Head of caudate nucleus (tissue), 42 donors: ENCODE measurements at places on chromosomes 11 and 22.

DNA sequence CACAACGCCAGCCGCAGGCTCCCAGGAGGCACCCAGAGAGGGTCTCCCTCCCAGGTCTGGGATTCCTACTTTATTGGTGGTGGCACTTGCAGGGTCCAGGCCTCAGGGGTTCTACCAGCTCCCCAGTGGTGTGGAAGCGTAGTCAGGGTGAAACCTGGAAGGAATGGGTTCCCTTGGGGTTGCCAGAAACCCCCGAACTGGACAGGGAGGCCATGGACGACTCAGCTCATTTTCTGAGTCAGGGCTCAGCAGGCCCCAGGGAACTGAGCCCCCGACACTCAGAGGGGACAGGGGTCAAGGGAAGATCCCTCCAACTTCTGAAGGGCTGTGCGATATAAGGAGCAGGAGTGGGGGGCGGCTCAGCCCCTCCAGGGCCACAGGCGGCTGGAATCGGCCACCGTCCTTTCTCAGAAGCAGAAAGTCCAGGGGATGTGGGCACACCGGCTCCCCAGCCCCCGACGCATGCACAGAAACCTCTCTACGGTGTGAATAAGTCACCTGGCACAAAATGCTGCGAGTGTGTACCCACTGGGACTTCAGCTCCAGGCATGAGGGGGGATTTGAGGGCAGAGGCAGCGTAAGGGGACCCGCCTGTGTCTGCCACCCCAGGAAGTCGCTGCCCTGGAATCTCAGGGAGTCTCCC lies 25.1 kb downstream of the MRGPRG start:
- no peak for DNase-seq

DNA sequence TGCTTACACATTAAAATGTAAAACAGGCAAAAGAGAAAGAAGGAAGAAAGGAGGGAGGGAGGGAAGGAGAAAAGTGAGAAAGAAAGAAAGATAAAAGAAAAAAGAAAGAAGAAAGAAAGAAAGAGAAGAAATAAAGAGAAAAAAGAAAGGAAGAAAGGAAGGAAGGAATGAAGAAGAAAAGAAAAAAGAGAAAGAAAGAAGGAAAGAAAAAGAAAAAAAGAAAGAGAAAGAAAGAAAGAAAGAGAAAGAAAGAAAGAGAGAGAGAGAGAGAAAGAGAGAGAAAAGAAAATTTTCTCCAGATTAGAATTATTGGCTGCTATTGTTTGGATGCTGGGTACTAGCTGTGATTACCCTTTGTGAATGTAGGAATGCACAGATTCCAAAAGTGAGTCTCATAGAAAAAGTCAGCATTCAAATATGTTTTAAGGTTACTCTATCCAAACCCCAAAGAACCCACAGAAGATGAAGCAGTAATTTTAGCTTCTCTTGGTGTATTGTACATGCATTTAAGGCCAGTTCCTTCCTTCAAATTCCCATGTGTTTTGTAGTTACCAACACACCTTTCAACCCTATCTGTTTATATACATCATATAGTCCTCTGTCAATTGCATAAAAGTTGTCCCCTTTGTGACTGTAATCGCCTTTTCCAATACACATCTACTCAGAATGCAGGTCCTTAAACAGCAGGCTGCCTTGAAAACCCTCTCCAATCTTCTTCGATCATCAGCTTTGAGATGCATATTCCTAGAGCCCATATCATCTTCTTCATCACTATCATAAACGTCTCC lies 789 bp upstream of the FAM111A start:
- DNase-seq: no peak

DNA sequence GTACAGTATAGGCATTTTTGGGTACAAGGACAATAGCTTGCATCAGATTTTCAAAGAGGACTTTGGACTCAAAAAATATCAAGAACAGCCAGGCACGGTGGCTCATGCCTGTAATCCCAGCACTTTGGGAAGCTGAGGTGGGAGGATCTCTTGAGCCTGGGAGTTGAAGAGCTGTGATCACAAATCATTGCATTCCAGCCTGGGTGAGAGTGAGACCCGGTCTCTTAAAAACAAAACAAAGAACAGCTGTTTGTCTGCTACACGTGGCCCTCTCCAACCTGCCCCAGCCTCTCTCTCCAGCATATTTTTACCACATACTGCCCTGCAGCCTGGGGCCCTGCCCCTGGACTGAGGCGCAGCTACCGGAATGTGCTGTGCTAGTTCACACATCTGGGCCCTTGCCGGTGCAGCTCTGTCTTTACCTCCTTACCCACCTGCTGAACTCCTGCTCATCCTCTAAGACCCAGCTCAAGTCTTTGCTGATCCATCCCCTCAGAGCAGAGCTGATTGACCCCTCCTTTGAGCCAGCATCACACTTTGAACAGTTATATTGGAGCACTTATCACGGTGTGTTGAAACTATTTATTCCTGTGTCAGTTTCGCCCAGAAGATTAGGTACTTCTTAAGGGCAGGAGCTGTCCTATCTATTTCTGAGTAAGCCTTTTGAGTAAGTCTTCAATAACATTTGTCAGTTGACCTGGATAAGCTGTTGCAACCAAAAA lies 29.4 kb downstream of the GRIK4 start:
- DNase-seq: no peak

- no peak for DNase-seq
These were observed 30.4 kb upstream of the TRIM29 start for GRCh38 chr11:120168108-120168959.

- no peak for DNase-seq
These were observed 72.9 kb upstream of the YWHAH start for GRCh38 chr22:31871480-31871879.

DNA sequence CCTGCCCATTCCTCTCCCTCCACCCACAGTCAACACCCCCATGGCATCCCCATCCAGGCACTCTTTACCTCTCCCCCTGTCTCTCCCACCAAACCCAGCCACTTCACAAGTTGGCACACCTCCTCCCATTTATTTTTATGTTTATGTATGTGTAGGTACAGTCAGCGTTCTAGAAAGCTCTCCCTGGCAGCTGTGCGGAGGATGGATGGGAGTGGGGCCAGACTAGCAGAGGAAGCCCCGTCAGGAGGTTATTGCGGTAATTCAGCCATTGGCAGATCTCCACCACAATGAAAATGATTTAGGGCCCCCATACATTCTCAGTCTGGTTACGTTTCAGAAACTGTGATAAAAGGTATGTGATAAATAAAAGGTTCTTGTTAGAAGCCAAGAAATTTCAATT lies 51.3 kb downstream of the BTG4 start:
- DNase-seq: no peak

DNA sequence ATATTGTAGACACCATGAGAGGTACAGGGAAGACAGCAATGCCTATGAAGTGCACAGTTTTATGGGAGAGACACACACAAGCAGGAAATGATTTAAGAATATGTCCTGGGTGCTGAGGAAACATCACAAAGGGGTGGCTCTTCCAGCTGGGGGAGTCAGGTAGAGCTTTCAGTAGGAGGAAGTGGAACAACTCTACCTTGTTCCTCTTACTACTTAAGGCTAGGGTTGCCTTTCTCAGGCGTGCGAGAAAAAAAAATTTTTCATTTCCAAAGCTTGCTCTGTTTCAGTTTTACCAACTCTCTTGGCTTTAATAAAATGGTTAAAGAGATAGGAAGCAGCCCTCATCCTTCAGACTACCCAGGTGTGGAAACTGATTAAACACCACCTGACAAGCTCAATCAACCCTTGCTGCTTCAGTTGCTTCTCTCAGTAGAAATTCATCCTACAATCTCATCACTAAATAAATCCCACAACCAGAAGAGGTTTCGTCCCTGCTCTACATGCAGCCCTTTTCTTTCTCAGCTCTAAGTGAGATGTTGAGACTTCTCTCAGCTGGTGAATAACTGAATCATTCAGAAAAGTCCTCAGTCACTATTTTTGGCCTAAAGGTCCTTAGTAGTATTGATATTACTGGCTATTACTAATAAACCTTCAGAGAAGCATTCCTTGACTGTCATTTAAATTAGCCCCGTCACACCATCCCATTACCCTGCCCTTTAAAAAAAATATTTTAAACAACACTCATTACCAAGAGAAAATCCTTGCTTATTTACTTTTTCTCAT lies 5.9 kb downstream of the ABTB2 start:
- no peak for DNase-seq

DNA sequence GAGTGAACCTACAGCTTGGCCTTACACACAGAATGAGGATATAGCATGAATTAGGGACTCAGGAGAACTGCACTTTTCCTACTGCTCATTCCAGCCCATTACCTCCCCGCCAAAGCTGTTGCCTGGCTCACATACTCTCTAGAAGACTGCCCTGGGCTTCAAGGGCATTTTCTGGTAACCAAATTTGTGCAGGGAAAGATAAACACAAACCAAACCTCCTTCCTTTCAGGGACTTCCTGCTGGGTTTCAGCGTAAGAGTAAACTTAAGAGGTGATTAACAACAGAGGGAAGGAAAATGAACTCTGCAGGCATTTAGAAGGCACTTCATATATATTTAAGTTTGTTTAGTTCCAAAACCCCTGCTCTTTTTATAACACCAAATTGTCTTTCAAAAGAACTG lies 194.9 kb downstream of the SWAP70 start:
- no peak for DNase-seq

- no peak for DNase-seq
These were observed 113.1 kb upstream of the HSD17B12 start for GRCh38 chr11:43567396-43567975.

GRCh38 chr11:61287338-61287977 lies 7.7 kb downstream of the VWCE start:
- no peak for DNase-seq
